ENCODE measurements at places on chromosomes 6 and 20. TPM values are rescaled to one million over a fixed set of nuclear protein-coding genes. Genes with fewer than 3 reads are reported as not detected.

ADGB gene
- not detected for total RNA-seq

GRCh38 chr6:156729248-156729647 lies 47.9 kb upstream of the ARID1B start:
- no peaks in the 10 kb centered on the region for H3K4me1 ChIP-seq
- no peaks in the 10 kb centered on the region for H3K36me3 ChIP-seq
- no peak overlapping the region for H3K4me3 ChIP-seq
- no peak overlapping the region for H3K27ac ChIP-seq

RFX6 gene
- total RNA-seq = not detected

DNA sequence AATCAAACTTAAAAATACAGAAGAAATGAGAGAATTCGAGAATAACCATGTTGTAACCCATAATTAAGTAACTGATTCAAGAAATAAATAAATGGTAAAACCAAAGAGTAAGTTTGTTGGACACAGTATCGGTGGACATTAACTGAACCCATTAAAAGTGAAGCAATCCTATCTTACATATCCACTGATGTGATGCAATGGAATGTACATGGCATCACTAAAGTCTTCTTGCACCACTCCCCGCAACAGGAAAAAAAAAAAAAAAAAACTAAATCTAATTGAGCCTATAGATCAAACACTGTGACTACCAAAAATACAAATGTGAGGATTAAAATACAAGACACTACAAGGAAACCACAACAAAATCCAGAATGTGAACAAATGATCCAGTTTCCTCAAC lies 7.9 kb downstream of the SNX14 start:
- DNase-seq = no peak
- H3K4me1 ChIP-seq = peaks cover 3% of the 10 kb centered on the region
- H3K27me3 ChIP-seq = no peaks in the 10 kb centered on the region
- H3K36me3 ChIP-seq = peaks cover 1% of the 10 kb centered on the region
- H3K4me3 ChIP-seq = no peak overlapping the region

GRCh38 chr6:89661559-89661958 lies 23.0 kb upstream of the LYRM2 start:
- DNase-seq = no peak
- H3K4me1 ChIP-seq = no peaks in the 10 kb centered on the region
- H3K27ac ChIP-seq = no peak overlapping the region

- no peaks in the 10 kb centered on the region for H3K4me1 ChIP-seq
- peaks cover 31% of the 10 kb centered on the region for H3K27me3 ChIP-seq
- H3K27ac ChIP-seq = no peak overlapping the region
- DNase-seq = peak; percentile 55
- peak overlapping the region; percentile 51 for H3K4me3 ChIP-seq
- H3K36me3 ChIP-seq = no peaks in the 10 kb centered on the region
Measured at GRCh38 chr6:50816115-50816675, 2.5 kb upstream of the TFAP2B start.

DNA sequence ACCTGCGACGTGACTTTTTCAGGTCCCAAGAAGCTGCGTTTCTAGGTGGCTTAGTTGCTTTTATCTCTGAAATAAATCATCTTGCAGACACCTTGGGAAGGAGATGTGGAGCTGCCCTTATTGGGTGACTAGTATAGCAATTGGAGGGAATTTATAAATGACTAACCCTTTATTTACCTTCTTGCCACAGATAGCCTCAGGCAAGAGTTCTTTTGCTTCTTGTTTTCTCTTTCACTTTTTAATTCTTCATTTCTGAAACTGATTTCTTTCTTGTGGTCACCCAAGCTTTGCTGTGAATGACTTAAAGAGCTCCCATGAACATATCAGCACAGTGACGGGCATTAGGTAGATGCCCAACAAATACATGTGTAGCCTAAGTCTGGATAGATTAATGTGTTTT lies 3.0 kb downstream of the ADGRF4 start:
- no peaks in the 10 kb centered on the region for H3K36me3 ChIP-seq
- no peak overlapping the region for H3K27ac ChIP-seq
- H3K4me1 ChIP-seq = no peaks in the 10 kb centered on the region

GRCh38 chr6:156857573-156857972 lies 80.4 kb downstream of the ARID1B start:
- peak; percentile 64 for DNase-seq
- 0 out of 2 replicates have a peak, but pooled peaks cover 2% of the 10 kb centered on the region for H3K4me1 ChIP-seq
- H3K4me3 ChIP-seq = no peak overlapping the region
- H3K27me3 ChIP-seq = no peaks in the 10 kb centered on the region
- H3K27ac ChIP-seq = no peak overlapping the region
- H3K36me3 ChIP-seq = no peaks in the 10 kb centered on the region

MAFB gene
- total RNA-seq = not detected

GRCh38 chr20:39534846-39535245 lies 572.7 kb downstream of the DHX35 start:
- no peaks in the 10 kb centered on the region for H3K36me3 ChIP-seq
- DNase-seq = no peak
- H3K4me3 ChIP-seq = no peak overlapping the region
- H3K27me3 ChIP-seq = no peaks in the 10 kb centered on the region
- H3K4me1 ChIP-seq = no peaks in the 10 kb centered on the region

BPIFB1 gene
- not detected for total RNA-seq

- H3K4me1 ChIP-seq = peaks cover 26% of the 10 kb centered on the region
- no peaks in the 10 kb centered on the region for H3K27me3 ChIP-seq
- peaks cover 3% of the 10 kb centered on the region for H3K36me3 ChIP-seq
- peak overlapping the region; percentile 92 for H3K27ac ChIP-seq
- peak overlapping the region; percentile 97 for H3K4me3 ChIP-seq
Measured at GRCh38 chr6:85449388-85449817, 480 bp upstream of the NT5E start.

HLA-DQB2 gene
- not detected for total RNA-seq

- no peak overlapping the region for H3K4me3 ChIP-seq
- peaks cover 12% of the 10 kb centered on the region for H3K27me3 ChIP-seq
- DNase-seq = no peak
Measured at GRCh38 chr20:23296841-23297701, 53.5 kb upstream of the NXT1 start.

DNA sequence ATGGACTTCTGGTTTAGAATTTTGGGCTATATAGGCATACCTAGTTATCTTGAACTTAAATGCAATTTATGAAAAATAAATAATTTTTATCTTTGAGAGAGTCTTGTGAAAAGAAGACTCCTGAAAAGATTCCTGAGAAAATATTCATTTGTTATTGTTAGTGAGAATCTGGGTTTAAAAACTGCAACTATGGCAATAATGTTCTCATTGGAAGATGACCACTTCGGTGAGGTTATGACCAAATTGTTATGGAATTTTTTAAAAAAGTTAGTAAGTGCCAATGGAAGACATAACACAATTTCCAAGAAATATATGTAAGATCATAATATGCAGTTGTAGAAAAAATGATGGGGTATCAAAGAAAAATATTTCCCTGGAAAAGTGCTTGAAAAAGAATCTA lies 46.3 kb downstream of the GRIK2 start:
- no peaks in the 10 kb centered on the region for H3K36me3 ChIP-seq
- H3K27me3 ChIP-seq = no peaks in the 10 kb centered on the region
- H3K27ac ChIP-seq = no peak overlapping the region
- H3K4me1 ChIP-seq = no peaks in the 10 kb centered on the region
- H3K4me3 ChIP-seq = no peak overlapping the region
- DNase-seq = peak; percentile 65

VSX1 gene
- not detected for total RNA-seq

GRCh38 chr6:168034537-168034936 lies 37.1 kb downstream of the KIF25 start:
- no peaks in the 10 kb centered on the region for H3K36me3 ChIP-seq
- H3K27me3 ChIP-seq = no peaks in the 10 kb centered on the region
- DNase-seq = no peak
- H3K4me3 ChIP-seq = no peak overlapping the region
- H3K27ac ChIP-seq = peak overlapping the region; percentile 50

DNA sequence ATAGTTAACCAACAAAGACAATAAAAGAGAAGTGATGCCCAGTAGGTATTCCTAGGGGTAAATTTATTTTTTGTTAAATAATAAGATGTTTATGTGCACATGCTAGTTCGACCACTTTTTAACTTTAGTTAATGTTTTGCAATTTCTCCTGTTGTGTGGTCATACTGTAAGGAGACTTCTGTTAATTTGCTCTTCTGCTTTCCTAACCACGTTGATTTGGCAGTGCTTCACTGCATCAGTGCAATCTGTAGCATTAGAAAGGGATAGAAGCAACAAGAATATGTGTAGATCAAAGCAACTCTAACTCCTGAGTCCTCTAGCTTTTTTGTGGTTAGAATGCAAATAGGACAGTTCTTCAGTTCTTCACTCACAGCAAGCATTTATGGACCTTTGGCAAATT lies 13.9 kb downstream of the MYB start:
- no peaks in the 10 kb centered on the region for H3K27me3 ChIP-seq
- no peak overlapping the region for H3K4me3 ChIP-seq
- DNase-seq = no peak

- DNase-seq = peak; percentile 37
- no peaks in the 10 kb centered on the region for H3K4me1 ChIP-seq
- no peak overlapping the region for H3K27ac ChIP-seq
- no peaks in the 10 kb centered on the region for H3K27me3 ChIP-seq
- no peaks in the 10 kb centered on the region for H3K36me3 ChIP-seq
Measured at GRCh38 chr6:141541581-141542324, 591.0 kb upstream of the GJE1 start.

GSTA3 gene
- not detected for total RNA-seq

DNA sequence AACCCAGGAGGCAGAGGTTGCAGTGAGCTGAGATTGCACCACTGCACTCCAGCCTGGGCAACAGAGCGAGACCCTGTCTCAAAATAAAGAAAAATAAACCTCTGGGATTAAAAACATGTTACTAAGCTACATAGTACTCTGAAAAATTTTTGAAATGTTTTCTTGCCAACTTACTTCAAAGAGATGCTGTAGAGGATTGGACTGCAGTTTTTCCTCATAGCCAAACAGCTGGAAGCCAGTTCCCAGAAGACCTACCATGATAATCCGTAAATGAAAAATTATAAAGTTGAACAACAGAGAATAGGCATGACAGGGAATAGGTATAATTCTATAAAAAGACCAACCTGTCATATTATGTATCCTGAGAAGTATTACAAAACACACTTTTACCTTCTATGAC lies 48.0 kb downstream of the RARS2 start:
- H3K27ac ChIP-seq = no peak overlapping the region
- H3K36me3 ChIP-seq = peaks cover 43% of the 10 kb centered on the region
- H3K4me1 ChIP-seq = no peaks in the 10 kb centered on the region
- no peak overlapping the region for H3K4me3 ChIP-seq

Data from IMR-90 (cell line).